ENCODE measurements at places on chromosomes 5 and 9. TPM values are rescaled to one million over a fixed set of nuclear protein-coding genes. Genes with fewer than 3 reads are reported as not detected.

- DNase-seq = no peak
Measured at GRCh38 chr5:121090822-121091221, 626.7 kb downstream of the PRR16 start.

DNA sequence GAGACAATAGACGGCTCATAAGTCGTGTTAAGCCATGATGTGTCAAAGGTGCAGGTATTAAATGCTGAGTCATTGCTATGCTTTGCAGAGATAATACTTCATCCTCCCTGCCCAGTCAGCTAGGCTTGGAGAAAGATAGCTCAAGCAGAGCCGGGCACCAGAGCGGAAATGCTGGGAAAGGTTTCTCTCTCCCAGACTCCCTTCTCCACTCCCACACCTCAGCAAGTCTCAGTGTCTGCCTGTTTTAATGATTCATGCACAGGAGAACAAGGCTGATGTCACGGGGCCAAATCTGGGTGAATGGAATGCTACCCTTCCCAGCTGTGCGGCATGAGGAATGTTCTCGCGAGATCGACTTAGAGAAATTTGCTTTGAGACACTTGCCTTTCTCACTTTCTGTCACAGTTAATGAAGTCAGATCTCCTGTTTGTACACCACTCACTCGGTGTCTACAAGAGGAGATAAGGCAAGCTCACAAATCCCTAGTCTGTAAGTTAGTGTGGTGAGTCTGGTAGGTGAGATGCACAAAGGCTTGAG lies 204.4 kb downstream of the EFNA5 start:
- peak; percentile 89 for DNase-seq

DNA sequence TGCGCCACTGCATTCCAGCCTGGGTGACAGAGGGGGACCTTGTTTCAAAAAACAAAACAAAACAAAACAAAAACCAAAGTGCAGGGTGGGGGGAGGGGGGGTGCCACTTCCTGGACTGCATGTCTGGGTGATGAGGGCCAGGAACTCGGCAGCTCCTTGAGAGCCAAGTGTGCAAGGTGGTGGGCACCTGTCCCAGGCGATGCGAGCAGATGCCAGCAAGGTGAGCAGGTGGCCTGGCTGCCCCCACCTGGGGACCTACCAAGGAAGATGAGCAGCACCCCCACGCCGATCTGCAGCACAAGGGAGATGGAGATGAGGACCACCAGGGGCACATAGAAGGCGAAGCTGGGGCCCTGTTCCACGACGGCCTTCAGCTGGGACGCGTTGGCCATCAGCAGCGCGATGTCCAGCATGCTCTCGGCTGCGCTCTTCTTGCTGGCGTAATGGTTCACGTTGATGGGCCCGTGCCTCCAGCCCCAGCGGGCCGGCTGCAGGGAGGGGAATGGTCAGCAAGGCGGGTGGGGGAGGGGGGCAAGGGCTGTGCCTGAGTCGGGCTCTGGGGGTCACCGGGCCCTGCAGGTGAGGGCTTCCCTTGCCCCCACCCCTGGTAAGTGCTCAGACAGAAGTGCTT lies 7.8 kb downstream of the NINJ1 start:
- DNase-seq = no peak

DNA sequence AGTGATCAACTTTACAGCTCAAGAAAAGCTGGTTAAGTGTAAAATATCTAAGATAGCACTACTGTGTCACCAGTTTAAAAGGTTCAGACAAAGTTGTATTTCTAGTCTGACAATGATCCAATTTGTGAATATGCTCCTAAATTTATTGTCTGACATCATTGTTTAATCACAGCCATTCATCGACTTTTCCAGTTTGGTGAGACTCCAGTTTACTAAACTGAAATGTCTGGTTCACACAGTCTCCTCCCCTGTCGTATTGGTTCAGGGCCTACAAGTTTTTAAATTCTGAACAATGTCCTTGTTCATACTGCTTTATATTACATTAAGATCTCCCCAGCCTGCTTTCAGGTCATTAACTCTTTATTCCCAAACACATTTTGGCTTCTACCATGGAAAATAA lies 161.4 kb downstream of the CHSY3 start:
- no peak for DNase-seq

DNA sequence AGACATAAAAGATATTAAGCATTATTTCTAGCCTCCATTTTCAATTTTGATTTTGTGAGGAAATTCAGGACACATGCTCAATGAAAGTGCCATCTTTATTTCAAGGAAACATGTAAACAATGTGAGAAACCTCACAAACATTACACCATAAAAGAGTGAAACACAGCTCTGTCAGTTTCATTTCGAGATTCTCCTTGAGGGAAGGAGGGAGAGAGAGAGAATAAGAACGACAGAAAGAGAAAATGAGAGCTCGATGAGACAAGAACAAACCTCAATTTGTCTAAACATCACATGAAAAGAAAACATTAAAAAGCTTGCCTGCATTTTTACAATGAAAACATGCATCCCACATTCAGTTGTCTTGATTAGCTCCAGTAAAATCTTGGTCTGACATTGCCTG lies 553.5 kb upstream of the MEF2C start:
- no peak for DNase-seq

DNA sequence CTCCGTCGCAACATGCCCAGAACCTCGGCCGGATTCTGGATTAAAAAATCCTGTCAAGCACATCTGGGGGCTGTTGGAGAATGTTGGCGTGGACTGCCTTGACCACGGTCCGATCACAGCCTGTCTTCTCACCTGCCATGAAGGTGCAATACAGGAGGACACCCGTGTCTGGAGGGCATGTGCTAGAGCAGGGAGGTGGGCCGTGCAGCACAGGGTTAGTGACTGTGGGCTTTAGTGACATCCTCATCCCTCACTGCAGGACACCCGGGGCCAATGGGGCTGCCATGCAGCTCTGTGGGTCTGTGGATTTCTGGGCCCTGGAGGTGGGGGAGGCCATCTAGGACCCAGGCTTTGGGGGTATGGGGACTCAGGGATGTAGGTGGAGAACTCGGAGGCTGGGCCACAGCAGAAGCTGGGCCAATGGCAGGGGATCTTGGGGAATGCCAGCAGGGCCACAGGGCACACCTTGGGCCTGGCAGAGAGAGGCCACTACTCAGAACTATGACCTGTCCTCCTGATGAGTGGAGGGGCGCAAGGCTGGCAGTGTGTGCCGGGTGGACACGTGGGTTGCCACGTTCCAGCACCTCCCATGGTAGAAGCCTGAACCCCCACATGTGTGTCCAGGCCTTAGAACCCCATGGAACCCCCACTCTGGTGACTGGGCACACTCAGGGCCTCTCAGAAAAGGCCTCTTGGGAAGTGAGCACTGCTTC lies 23.3 kb downstream of the ZDHHC11B start:
- no peak for DNase-seq

- DNase-seq = no peak
Measured at GRCh38 chr9:7910426-7911020, 110.9 kb upstream of the DMAC1 start.

DNA sequence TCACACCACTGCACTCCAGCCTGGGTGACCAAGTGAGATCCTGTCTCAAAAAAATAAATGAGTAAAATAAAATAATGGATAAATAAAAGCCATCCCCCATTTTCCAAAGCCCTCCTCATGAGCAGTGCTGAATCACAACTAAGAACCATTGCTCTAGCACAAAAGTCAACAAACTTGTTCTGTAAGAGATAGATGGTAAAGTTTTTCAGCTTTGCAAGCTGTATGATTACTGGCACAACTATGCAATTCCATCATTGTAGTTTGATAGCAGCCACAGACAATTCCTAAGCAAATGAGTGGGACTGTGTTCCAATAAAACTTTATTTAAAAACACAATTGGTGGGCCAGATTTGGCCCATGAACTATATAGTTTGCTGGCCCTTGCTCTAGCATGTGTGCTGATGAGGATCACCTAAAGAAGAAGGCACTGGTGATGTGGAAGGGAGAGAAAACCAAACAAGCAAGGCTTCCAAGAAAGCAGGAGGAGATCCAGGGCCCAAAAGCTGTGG lies 64.6 kb downstream of the NEURL1B start:
- DNase-seq = no peak

DMRT3 gene
- polyA plus RNA-seq = 1.5 TPM

SPEF2 gene
- 80.3 TPM for polyA plus RNA-seq

AGGF1 gene
- 34.2 TPM for polyA plus RNA-seq

RMRP gene
- polyA plus RNA-seq = not detected

CCDC127 gene
- polyA plus RNA-seq = 13.8 TPM

Measured in left kidney (tissue), 8 donors.